ENCODE measurements at places on chromosomes 13 and 19. TPM values are rescaled to one million over a fixed set of nuclear protein-coding genes. Genes with fewer than 3 reads are reported as not detected.

Gene ZNF599
- 9.1 TPM for total RNA-seq

Gene PPFIA3
- 8.5 TPM for total RNA-seq

Gene FPR1
- not detected for total RNA-seq

Gene CEACAM6
- 0.31 TPM for total RNA-seq

Gene UBE2L5
- total RNA-seq, result not detected

Gene FFAR1
- total RNA-seq, result 0.74 TPM

Gene PLK5
- 0.38 TPM for total RNA-seq

Gene CAPN12
- total RNA-seq, result 4.1 TPM

Measured in progenitor cell of endocrine pancreas (in vitro differentiated cells).